ENCODE measurements at places on chromosomes 16 and 17. TPM values are rescaled to one million over a fixed set of nuclear protein-coding genes. Genes with fewer than 3 reads are reported as not detected.

TMEM114 gene
- total RNA-seq: not detected

CES3 gene
- 0.22 TPM for total RNA-seq

- no peak for DNase-seq
- no peaks in the 10 kb centered on the region for H3K27me3 ChIP-seq
- no peaks in the 10 kb centered on the region for H3K4me1 ChIP-seq
- H3K4me3 ChIP-seq: no peak overlapping the region
- H3K27ac ChIP-seq: no peak overlapping the region
Measured at GRCh38 chr17:36212966-36213365, 2.1 kb downstream of the CCL4L2 start.

GRCh38 chr17:5821803-5822202, 237.5 kb upstream of the NLRP1 start:
- no peak overlapping the region for H3K27ac ChIP-seq
- H3K4me3 ChIP-seq: no peak overlapping the region
- peaks cover 16% of the 10 kb centered on the region for H3K4me1 ChIP-seq

DNA sequence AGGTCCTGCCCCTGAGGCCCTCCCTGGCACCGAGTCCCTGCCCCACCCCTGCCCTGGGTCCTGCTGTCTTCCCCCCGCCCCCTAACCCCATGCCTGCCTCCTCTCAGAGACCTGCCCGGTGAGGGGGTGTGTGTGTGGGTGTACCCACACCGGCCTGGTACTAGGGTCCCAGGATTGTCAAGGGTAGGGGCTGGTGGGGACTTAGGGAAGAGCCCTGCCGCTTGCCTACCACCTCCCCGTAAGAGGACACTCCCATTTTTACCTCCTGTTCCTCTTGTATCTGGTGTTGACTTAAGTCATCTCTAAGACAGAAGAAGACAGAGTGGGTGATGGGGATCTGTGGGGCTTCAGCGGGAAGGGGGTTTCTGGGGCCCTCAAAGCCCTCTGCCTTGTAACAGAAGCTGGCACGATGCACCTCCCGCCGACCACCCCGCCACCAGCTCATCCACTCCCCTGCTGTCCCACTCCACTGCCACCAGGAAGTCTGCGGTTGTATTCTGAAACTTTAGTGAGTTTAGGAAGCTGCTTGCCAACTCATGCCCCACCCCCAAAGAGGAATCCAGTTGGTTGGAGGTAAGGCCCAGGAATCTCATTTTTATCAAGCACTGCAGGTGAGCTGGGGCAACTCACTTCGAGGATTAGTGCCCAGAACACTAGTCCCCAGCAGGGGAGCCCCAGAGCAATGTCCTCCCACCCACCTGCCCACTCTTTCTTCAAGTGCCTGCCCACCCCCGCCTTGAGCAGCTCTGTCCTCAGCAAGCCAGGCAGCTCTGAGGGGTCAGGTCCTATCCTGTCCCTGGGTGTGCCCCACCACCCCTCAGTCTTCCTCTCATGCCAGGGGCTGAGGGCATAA, 5.6 kb downstream of the SPATA32 start:
- no peak overlapping the region for H3K4me3 ChIP-seq
- H3K27me3 ChIP-seq: peaks cover 20% of the 10 kb centered on the region
- no peak for DNase-seq
- no peak overlapping the region for H3K27ac ChIP-seq

GRCh38 chr17:19270704-19271611, 33.8 kb downstream of the EPN2 start:
- H3K36me3 ChIP-seq: peaks cover 13% of the 10 kb centered on the region
- no peak overlapping the region for H3K27ac ChIP-seq
- H3K27me3 ChIP-seq: no peaks in the 10 kb centered on the region
- no peak for DNase-seq
- no peak overlapping the region for H3K4me3 ChIP-seq

DNA sequence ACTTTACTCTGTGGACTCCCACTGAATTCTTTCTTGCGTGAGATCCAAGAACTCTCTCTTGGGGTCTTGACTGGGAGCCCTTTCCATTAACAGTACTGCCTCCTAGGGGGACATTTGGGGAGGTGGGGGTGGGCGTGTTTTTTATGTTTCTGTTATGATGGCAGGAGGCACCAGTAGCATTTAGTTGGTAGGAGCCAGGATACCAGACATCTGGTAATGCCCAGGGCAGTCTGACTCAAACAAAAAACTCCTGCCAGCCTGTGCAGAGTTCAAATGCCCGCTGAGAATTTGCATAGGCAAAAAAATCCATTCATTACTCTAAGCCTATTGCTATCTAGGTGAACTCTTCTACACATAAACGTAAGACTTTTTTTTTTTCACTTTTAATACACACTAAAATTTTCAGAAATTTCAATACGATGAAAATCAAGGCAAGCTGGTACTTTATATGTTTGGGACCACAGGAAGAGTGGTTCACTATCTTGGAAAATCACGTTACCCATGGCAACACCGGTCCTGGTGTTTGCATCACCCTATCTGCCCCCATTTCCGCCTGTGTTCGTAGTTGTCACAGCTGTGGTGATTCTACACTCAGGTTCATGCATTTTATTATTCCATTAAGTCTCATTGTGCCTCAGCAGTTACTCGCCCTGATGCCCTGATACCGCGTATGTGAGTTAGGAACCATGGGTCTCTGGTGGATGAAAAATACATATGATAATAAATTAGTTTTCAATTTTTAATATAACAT, 121.1 kb upstream of the XYLT1 start:
- H3K27me3 ChIP-seq: no peaks in the 10 kb centered on the region
- H3K36me3 ChIP-seq: no peaks in the 10 kb centered on the region
- no peaks in the 10 kb centered on the region for H3K4me1 ChIP-seq
- DNase-seq: no peak

DNA sequence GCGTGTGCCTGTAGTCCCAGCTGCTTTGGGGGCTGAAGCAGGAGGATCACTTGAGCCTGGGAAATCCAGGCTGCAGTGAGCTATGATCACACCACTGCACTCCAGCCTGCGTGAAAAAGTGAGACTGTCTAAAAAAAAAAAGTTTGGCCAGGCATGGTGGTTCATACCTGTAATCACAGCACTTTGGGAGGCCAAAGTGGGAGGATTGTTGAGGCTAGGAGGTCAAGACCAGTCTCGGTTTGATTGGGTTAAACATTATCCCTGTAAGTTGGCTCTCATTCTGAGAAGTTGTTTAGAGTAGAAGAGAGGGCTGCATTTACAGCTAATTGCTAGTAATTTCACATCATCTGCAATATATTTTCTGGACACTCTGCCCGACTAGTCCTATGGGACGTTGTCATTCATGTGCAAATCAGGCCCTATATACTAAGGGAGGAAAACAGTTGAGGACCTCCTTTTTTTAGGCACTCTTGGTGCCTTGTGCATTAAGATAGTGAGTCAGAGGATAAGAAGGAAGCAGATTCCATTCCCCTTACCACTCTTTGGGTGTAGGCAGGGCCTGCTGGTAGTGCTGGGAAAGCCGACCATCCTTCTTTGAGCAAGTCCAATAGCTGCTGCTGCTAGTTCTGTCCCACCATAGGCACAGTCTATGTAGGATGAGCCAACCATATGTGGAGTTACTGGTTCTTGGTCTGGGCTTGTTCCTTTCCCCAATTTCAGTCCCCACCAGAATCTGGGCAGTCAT, 18.7 kb downstream of the HMOX2 start:
- no peaks in the 10 kb centered on the region for H3K4me1 ChIP-seq
- no peak overlapping the region for H3K4me3 ChIP-seq
- H3K27me3 ChIP-seq: no peaks in the 10 kb centered on the region
- H3K36me3 ChIP-seq: peaks cover 4% of the 10 kb centered on the region
- DNase-seq: no peak

RUNDC3A gene
- total RNA-seq: 1.4 TPM

OTOA gene
- total RNA-seq: 0.13 TPM

DNA sequence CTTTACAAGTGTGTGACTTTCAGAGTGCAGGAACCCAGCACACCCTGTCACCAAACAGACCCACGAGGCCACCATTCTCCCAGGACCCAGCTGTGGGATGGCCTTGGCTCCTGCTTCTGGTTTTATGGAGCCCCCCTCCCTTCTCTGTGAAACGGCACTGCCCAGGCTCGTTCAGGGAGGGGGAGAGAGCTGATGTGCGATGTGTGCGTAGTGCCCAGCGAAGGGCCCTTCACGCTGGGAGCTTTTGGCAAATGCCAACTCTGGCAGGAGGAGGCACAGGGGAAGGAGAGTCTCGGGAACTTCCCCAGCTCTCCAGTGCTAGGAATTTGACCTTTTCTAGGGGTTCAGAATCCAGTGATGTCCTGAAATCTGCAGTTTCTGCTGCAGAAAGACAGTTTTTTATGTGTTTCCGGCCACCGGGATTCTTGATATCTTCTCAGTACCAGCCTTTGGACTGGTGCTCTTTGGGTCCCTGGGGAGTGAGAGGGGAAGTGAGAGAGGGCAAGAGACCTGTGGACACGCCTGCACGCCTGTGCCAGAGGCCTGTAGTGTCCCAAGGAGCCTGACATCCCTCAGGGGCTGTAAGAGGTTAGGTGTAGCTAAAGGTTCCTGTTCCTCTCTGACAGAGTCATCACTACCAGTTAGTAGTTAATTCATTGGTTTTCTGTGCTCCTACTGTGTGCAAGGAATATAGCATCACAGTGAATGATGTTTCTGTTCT, 45.1 kb downstream of the CMIP start:
- no peaks in the 10 kb centered on the region for H3K27me3 ChIP-seq
- peaks cover 73% of the 10 kb centered on the region for H3K4me1 ChIP-seq
- no peak overlapping the region for H3K27ac ChIP-seq
- no peak overlapping the region for H3K4me3 ChIP-seq
- DNase-seq: no peak
- no peaks in the 10 kb centered on the region for H3K36me3 ChIP-seq

GRCh38 chr17:16947470-16947869, 24.4 kb downstream of the TNFRSF13B start:
- H3K36me3 ChIP-seq: no peaks in the 10 kb centered on the region
- H3K4me3 ChIP-seq: no peak overlapping the region
- H3K27ac ChIP-seq: no peak overlapping the region

GRCh38 chr17:75472119-75472518, 15.7 kb downstream of the TMEM94 start:
- H3K4me1 ChIP-seq: peaks cover 38% of the 10 kb centered on the region
- no peaks in the 10 kb centered on the region for H3K27me3 ChIP-seq
- no peak overlapping the region for H3K27ac ChIP-seq
- H3K4me3 ChIP-seq: no peak overlapping the region
- H3K36me3 ChIP-seq: peaks cover 23% of the 10 kb centered on the region

SLC52A1 gene
- total RNA-seq: 0.04 TPM

DNA sequence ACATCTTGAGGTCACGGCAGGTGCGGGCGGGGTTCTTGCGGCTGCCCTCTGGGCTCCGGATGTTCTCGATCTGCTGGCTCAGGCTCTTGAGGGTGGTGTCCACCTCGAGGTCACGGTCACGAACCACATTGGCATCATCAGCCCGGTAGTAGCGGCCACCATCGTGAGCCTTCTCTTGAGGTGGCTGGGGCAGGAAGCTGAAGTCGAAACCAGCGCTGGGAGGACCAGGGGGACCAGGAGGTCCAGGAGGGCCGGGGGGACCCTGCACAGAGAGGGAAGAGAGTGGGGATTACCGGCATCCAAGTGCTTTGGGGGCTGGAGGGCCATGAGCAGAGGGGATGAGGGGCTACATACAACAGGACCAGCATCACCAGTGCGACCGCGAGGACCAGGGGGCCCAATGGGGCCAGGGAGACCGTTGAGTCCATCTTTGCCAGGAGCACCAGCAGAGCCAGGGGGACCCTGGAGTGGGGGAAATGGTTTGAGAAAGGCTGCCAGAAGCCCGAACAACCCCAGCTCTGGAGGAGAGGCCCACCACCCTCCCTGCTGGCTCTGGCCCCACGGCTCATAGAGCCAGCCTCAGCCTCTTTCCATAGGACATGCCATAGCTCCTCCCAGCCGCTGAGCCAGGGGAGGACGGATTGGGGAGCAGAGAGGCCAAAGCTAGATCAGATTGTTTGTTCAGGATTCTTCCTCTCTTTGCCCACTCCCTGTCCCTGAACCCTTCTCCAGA, 14.6 kb downstream of the COL1A1 start:
- H3K27me3 ChIP-seq: no peaks in the 10 kb centered on the region
- peak overlapping the region; percentile 72 for H3K27ac ChIP-seq
- peaks cover 51% of the 10 kb centered on the region for H3K4me1 ChIP-seq
- no peak overlapping the region for H3K4me3 ChIP-seq
- peak; percentile 93 for DNase-seq
- H3K36me3 ChIP-seq: peaks cover 57% of the 10 kb centered on the region

DNA sequence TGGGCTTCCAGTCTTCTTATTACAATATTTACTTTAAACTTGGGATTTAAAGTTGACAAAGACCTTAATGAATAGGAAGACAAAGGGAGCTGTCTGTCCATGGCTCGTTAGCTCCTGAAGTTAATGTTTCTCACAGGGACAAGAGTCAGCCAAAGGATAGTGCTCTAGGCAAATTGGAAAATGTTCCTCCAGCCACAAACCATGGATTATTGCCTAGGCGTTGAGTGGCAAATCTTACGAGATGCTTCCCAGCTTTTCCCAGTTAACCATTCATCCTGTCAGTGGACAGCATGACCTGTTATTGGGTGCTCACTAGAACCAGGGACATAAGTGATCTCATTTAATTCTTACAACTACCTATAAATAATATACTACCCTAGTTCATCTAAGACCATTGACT, 3.6 kb downstream of the TEX2 start:
- no peaks in the 10 kb centered on the region for H3K27me3 ChIP-seq
- no peak for DNase-seq
- H3K4me3 ChIP-seq: no peak overlapping the region
- H3K4me1 ChIP-seq: peaks cover 22% of the 10 kb centered on the region
- no peaks in the 10 kb centered on the region for H3K36me3 ChIP-seq
- H3K27ac ChIP-seq: no peak overlapping the region

GRCh38 chr16:10578474-10579316, 1.7 kb downstream of the EMP2 start:
- peaks cover 54% of the 10 kb centered on the region for H3K4me1 ChIP-seq
- peak; percentile 45 for DNase-seq
- H3K4me3 ChIP-seq: peak overlapping the region; percentile 83
- no peaks in the 10 kb centered on the region for H3K27me3 ChIP-seq
- H3K27ac ChIP-seq: peak overlapping the region; percentile 93

SPAG7 gene
- total RNA-seq: 77.7 TPM

DNA sequence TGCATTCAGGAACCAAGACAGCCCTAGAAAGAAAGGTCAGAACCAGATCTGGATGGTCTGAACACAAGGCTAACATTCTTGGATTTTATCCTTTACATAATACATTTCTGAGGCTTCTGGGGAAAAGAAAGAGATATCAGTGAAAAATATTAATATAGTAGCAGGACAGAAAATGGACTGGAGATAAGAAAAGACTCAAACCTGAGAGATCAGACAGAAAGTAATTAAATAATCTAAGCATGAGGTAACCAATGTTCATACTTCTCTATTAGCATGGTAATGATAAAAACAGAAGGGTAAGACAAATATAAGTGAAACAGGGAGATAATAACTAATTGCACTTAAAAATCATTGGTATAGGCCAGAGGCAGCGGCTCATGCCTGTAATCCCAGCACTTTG, 5.5 kb downstream of the TRIM37 start:
- peaks cover 2% of the 10 kb centered on the region for H3K4me1 ChIP-seq
- no peaks in the 10 kb centered on the region for H3K27me3 ChIP-seq
- no peak for DNase-seq
- H3K36me3 ChIP-seq: no peaks in the 10 kb centered on the region
- no peak overlapping the region for H3K4me3 ChIP-seq

All from muscle of leg (tissue), 16 donors.